ENCODE measurements at places on chromosomes 4 and X.

GRCh38 chr4:15427161-15427560, 672 bp upstream of the C1QTNF7 start:
- DNase-seq = no peak

GRCh38 chr4:80192937-80193336, 4.4 kb upstream of the PRDM8 start:
- DNase-seq = no peak

DNA sequence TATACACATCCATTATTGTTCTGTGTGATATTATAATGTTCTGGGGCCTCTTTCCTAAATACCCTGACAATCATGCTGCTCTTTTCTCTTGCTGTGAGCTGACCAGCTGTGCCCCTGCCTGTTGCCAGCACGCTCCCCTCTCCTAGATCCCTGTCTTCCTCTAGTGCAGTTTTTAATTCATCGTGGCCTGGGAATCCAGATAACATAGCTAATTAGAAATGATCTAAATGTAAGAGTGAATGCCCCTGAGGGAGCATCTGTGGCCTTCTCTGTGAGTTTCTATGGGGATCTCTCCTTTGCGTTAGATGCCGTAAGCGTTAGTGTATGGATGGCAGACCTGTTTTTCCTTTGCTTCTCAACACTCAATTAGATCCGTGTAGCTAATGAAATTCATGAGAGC, 434.3 kb downstream of the SPRY1 start:
- no peak for DNase-seq

DNA sequence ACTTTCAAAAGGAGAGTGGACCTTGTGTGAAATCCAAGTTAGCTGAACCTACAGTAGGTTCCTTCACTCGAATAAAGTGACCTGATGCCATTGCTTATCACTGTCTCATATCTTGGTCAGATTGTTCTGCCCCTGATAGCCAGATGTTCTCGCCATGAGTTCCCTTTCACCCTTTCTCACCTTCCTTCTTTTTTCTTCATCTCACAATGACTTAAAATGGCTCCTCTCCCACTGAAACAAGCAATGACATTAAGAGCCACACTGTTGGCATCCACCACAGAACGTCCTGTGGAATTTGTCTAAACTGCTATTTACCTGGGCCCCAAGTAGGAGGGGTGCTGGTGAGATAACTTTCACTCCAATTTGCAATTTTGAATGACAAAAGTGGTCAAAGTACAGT, 227.6 kb upstream of the PPP1R2C start:
- no peak for DNase-seq

DNA sequence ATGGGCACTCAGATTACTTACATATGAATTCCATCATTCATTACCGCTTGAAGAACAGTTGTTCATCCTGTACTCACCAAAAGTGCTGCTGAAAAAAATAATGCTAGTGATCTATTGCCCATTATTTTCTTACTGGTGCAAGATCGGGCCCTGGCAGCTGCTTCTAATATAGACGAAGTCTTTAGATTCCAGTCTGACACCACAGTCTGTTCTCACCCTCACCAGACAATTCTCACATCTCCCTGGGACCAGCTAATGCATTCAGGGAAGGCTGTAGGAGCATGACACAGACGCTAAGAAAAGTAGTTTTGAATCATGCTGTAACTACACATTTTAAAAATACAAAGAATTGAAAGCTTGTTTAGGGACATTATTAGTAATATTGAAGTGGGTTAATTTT, 13.8 kb downstream of the GEMIN8 start:
- DNase-seq = no peak

DNA sequence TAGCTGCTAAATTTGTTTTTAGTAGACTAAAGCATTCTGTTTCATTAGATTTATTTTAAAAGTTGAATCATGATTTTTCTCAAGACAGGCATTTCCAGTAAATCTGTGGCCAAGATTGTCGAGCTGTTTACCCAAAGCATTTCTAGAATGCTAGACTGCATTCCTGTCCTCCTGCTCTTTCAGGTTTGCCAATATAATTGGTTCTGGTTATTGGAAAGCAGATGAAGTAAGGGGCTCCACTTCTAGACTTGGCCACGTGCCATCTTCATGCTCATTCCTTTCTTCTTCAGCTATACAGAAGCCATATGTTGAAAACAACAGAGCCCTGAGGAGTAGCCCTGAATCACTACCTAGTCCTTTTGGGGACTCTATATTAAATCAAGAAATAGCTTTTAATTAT, 62.5 kb downstream of the PGRMC2 start:
- DNase-seq = no peak

DNA sequence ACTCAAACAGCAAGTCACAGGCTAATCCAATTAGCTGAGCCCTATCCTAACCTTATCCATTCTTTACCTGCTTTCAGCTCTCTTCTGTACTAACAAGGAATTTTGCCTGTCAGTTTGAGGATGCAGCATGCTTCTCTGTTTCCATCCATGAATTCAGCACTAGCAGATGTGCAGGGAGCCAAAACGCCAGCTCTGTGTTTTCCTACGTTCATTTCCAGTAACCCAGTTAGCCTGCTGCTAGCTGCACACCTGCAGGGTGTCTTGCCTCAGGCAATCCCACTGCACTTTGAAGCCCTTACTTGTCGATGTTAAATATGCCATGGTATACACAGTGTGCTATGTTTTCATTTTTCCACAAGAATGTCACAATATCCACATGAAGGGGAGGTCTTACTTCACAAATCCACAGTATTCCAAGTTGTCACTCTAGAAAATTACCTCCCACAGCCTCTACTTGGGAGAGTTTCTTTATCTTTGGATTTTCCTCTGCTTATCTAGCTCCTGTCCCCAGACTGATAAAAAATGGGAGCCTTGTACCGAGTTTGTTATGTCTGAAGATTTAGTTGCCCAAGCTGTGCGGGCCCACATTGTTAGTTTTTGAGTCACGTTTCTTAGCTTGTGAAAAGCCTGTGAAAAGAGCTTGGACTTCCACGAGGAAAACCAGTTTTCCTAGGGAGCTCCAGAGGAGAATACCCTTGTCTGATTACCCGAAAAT, 127.6 kb upstream of the HHIP start:
- DNase-seq = no peak

DNA sequence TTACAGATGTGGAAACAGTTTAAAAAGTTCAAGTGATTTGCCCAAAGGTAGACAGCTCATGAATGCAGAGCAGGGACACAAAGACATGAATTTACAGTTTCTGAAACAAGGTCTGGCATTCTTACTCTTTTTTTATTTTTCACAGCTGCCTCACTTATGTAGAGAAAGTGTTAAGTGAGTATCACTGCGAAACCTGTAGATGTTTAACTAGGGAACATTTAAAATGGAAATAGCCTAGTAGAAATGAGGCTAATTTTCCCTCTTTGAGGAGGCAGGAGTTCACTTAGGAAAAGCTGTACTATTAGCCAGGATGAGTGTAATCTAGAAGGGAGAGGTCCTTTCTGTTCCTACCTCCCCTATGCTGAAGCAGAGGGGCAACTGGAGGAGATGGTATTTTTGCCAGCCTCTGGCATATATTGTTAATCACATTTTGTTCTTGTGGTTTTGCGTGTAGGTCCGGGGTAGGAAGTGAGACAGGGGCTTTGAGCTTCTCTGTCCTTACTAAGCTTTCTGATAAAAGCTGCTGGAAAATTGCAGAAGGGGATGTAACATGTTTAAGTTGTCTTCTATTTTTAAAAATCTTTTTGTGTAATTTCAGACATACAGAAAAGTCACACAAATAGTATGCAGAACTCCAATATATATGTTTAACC, 492.8 kb upstream of the NR3C2 start:
- no peak for DNase-seq

DNA sequence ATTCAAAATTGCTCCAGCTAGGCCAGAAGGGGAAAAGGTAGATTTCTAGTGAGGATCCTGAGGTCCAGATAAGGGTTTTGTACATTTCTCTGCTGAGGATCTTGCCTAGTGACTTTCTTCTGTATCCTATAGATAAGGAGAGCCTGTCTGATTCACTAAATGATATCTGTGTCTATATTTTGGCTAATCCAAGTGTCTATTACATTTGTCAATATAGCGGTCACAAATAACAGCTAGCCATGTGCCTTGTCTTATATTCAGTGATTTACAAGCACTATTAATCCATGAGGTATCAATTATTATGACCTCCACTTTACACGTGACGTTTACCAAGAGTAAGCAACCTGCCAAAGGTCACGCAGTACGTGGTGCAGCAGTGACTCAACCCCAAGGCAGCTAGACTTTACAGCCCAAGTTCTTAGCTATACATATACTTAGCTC, 41.6 kb downstream of the TMEM165 start:
- no peak for DNase-seq

GRCh38 chr4:86184216-86184900, 175.5 kb downstream of the MAPK10 start:
- no peak for DNase-seq

- no peak for DNase-seq
Observed at GRCh38 chr4:2433609-2434350, 15.0 kb downstream of the CFAP99 start.

DNA sequence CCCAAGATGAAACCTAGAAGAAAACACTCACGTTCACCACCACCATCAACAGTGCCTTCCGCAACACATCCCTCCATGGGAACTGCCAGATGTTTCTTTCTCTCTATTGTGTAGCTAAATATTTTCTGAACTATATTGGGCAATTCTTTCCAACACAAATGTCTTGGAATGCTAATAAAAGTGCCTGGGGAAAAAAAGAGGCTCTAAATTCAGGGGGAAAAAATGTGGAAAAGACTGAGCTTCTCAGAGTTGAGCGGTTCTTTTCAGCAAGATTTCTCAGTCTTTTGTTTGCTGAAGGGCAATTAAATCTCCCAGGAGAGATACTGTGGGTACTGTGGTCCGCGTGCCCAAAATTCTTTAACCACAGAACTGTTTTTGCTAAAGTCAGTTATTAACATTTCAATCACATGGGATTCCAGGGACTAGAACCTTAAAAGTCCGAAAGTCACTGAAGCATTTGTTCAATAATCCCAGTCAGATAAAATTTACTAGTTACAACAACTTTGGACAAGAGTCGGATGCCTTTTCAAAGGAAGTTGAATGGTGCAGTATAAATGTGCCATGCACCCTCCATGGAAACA, 51.9 kb upstream of the DHRSX start:
- no peak for DNase-seq

- DNase-seq = no peak
Observed at GRCh38 chrX:114905251-114905650, 112.2 kb downstream of the IL13RA2 start.

DNA sequence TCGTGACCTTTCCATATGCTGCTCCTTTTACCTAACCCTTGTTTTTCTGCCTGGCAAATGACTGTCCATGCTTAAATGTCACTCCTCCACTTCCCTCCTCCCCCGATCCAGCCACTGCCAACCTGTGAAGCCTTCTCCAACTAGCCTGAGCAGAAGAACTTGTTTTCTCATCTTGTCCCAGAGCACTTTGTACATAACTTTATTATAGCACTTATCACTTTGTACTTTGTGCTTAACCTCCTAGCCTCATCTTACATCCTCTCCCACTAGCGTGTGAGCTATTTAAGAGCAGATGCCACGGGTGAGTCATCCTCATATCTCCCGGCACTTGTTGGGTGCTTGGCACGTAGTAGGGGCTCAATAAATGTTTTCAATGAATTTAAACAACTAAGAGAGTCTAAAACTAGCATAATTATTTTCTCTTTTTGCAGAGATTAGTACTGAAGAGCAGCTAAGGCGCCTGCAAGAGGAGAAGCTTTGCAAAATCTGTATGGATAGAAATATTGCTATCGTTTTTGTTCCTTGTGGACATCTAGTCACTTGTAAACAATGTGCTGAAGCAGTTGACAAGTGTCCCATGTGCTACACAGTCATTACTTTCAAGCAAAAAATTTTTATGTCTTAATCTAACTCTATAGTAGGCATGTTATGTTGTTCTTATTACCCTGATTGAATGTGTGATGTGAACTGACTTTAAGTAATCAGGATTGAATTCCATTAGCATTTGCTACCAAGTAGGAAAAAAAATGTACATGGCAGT, 46.9 kb downstream of the XIAP start:
- DNase-seq = no peak

DNA sequence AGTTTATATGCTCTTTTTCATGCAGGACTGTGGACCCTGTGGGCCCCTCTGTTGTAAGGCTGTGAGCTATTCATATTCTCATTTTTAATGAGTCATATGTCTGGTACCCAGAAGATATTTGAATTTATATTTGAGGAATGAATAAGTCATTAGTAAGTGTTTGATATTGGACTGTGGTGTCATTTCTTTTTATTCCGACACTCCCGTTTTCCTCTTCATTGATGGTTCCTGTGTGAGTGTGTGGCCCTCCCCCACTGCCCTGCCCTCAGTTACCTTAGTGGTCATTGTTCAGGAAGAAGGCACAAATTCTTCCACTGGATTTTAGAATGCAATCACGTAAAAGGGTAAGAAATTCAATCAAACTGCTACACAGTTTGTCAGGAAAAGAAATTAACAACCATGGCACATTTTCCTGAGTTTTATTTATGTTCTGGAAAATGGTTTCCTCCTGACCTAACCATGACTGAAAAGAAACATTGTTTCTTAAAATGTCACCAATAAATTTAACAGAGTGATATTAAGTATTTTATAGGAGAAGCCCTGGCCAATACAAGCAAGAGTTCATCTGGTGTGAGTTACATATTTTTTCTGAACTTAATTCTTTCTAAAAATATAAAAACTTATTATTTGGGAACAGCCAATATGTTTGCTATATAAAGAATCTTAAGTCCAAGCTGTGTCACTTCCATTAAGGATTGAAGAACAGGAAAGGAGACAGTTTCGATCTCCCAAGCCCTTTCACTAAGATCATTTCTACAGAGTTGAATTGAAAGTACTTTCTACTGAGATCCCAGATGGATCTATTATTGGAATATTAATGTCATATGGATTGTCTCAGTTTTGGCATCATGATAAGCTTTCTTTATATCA, 370.5 kb upstream of the ANXA10 start:
- DNase-seq = no peak

GRCh38 chr4:38166082-38166481, 205.9 kb downstream of the PTTG2 start:
- no peak for DNase-seq

- DNase-seq = no peak
Observed at GRCh38 chr4:44132526-44132925, 316.1 kb downstream of the KCTD8 start.

GRCh38 chr4:71429106-71429505, 90.3 kb downstream of the SLC4A4 start:
- DNase-seq = no peak

GRCh38 chr4:83616252-83616651, 80.3 kb downstream of the GPAT3 start:
- no peak for DNase-seq

Measured in vagina (tissue), 2 donors.